ENCODE measurements at places on chromosomes 3 and 15.

DNA sequence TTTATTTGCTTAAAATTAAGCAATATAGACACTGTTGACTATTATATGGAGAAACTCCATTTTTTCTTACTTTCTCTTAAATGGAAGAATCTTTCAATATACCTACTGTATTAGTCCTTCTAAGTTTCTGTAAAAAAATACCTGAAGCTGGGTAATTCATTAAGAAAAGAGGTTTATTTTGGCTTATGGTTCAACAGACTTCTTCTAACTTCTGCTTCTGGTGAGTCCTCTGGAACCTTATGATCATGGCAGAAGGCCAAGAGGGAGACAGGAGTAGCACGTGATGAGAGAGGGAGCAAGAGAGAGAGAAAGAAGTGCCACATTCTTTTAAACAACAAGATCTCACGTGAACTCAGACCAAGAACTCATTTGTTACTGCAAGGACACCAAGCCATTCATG is 573.3 kb downstream of the MCTP2 start:
- DNase-seq: no peak

GRCh38 chr15:56208641-56209155 is 35.0 kb downstream of the RFX7 start:
- DNase-seq: no peak

GRCh38 chr3:52494886-52495495 is at the start of gene STAB1:
Gene STAB1 (plus strand): TSS chr3:52495338. CDS start chr3:52495414, 76 bp downstream.
- DNase-seq: no peak

GRCh38 chr15:43406189-43406588 is 35.3 kb downstream of the TUBGCP4 start:
- DNase-seq: no peak

GRCh38 chr15:22845289-22845900 is 6.9 kb downstream of the NIPA2 start:
- DNase-seq: no peak

GRCh38 chr3:195041871-195042742 is 228.9 kb downstream of the XXYLT1 start:
- DNase-seq: no peak

- no peak for DNase-seq
Measured at GRCh38 chr3:194313560-194314387, 37.4 kb downstream of the CPN2 start.

DNA sequence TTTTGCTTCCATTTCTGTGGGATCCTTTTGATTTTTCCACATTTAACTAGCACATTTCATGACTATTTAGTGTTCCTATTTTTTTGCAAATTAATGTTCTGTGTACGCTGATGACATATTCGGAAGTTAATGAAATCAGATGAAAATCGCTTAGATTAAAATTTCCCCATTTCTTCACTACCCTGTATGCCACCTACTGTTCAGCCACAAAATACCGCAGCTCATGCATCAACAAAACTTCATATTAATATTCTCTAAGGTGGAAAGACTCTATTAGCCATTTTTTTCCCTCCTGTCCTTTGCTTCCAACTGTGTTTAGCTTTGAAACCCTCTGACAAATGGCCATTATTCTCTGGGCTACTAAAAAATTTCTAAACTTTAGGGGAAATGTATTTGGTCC is 300.6 kb downstream of the MECOM start:
- no peak for DNase-seq

GRCh38 chr15:96992817-96993216 is 662.3 kb downstream of the NR2F2 start:
- no peak for DNase-seq

DNA sequence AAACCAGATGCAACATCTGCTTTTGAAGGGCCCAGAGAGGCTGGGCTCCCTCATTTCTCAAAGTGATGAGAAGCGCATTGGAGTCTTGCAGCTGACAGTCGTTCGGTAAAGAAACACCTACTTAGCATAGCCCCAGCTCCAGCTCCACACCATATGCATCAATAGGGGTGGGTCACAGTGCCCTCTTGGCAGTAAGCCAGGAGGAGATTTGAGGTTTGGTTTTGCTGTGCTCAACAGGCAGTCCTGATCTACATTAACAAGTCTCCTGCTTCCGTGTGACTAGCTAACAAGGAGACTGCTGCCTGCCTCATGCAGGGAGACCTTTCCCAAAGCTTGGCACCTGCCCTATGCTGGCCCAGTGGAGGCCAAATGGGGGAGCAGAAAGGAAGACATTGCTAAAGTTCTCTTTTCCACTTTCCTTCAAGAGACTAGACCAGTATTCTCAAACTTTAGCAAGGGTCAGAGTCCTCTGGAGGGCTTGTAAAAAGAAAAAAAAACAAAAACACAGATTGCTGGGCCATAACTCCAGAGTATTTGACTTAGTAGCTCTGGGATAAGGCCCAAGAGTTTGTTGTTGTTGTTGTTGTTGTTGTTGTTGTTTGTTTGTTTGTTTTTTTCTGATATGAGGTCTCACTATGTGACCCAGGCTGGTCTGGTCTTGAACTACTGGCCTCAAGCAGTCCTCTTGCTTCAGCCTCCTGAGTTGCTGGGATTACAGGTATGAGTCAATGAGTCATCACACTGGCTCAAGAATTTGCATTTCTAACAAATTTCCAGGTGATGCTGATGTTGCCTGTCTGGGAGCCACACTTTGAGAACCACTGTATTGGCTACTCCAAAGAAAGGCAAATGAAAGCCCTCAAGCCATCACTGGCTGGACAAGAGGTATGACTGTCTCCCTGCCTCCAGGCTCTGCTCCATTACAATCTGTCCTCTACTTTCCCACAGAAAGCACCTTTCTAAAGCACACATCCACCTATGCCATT is 294.9 kb downstream of the RORA start:
- no peak for DNase-seq

DNA sequence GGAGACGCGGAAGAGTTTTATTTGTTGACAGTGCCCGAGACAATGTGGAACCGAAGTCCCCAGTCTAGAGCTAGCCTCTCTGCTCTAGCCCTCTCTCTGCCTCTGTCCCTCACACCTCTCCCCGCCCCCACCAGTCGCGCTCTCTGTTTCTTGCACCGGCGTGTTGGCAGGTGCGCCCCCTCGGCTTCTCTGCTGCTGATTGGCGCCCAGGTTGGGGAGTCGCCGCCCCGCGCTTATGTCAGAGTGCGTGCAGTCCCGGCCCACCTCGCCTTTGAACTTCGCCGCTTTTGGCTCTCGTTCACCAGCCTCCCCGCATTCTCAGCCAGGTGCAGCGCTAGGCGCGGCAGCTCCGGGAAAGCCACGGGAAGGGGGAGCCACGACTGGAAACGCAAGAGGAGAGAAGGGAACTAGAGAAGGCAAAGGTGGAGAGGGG is at the start of gene SOX14:
Gene SOX14 (plus strand): TSS at position 315 of the 433 bp plus-strand sequence. CDS start 470 bp downstream, outside the sequence.
- no peak for DNase-seq

DNA sequence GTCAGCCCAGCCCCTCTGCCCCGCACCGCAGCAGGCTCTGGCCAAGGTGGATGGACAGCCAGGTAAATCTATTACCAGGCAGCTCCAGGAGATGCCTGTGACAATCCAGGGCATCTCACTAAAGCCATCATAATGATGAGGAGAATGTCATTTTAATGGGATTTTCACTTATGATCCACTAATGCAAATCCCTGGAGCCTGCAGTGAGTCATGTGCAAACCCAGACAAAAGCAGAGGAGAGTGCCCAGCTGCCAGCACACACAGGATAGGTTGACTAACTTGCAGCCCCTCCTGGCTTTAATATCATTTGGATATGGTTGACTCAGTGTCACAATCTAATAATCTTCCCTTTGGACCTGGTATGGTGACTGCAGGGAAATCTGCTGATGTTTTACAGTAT is 206.9 kb upstream of the TRIM42 start:
- no peak for DNase-seq

DNA sequence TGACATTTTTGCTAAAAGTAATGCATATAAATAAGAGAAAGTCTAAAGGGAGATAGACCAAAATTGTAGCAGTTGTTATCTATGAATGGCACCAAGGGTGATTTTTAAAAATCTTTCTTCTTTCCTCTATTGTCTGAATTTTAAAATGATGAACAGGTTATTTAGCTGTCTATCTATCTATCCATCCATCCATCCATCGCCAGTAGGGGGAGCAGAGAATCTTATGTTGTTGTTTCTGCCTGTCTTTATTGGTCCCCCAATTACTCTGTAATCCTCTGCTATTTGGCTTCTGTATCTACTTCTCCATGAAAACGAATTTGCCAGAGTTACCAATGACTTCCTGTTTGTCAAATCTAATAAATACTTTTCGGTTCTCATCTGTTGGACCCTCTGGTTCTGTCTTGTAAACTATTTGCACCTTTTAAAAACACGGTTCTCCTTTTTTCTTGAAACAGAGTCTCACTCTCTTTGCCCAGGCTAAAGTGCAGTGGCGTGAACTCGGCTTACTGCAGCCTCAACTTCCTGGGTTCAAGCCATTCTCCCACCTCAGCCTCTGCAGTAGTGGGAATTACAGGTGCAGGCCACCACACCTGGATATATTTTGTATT is 86.0 kb downstream of the ECT2 start:
- DNase-seq: peak; percentile 29

DNA sequence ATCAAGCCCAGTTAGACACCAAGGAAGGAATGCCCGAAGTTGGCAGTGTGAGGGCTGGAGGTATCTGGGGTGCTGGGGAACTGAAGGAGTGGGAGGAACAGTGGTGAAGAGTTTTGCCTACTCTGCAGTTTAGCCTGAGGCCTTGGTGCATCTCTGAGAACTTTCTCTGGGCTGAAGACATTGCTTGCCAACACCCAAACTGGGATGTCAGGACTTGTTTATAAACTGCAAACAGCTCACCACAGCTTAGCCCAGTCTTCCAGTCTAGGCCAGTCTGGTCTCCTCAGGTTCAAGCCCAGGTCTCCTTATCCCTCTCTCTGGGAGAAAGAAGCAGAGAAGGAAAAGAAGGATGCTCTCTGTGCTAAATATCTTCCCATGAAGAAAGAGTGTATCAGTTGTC is 68.0 kb upstream of the BOC start:
- no peak for DNase-seq

GRCh38 chr3:15631426-15632211 is 30.1 kb downstream of the BTD start:
- no peak for DNase-seq

DNA sequence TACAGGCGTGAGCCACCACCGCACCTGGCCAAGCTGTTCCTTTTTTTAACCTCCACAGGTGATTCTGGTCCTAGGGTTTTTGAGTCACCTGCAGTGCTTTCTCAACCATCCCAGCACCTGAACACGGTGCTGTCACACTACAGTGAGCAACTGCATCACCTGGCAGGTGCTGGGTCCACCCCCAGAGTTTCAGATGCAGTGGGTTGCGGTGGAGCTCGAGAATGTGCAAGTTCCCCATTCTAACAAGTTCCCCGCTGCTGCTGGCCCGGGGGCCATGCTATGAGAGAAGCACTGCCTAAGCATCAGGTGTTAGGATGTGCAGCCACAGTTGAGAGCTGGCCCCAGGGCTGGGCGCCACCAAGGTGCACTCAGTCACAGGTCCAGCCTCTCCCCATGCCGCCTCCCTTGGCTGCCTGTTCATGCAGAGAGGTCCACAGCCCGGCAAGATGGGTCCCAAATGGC is 18.0 kb downstream of the ISG20 start:
- DNase-seq: no peak

DNA sequence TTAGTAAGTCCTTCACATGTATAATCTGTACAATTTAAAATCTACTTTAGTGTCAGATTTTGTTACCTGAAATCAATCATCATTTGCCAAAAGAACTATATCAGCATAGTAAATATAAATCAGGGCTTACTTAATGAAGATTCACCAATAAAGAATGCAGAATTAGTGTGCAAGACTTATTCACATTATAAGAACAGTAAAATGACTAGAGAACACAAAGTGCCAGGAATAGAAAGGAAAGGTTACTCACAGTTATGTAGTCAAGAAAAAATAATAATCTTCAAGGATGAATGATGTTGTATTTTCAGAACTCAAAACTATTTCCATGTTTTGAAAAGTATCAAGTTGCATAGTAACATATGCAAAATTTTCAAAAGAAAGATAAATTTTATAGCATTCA is 891.9 kb downstream of the ROBO1 start:
- DNase-seq: no peak

DNA sequence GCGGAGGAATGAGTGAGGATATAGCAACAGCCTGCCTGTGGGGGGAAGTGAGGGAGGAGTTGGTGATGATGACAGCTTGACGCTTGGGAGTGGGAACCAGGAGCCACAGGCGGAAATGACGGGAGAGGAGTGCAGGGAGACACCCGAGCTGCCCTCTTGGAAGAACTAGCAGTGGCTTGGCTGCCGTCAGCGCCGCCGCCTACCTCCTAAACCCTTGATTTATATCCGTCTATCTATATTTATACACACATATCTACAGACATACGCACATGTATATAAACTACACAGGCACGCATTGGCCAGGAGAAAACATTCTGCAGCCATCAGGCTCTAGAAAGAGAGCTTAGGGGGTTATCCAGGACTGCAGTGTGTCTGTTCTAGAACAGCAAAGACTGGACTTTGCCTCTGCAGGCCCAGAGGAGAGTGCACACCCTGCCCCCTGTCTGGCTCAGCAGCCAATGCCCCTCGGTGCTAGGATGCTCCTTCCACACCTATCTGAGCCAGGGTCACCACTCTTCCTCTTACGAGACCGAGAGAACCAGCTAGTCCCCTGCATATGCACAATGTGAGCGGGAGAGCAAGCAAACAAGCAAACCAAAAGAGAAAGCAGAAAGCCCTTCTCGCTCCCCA is 45.3 kb upstream of the MAGEF1 start:
- no peak for DNase-seq

GRCh38 chr3:46669191-46669999 is 24.1 kb downstream of the ALS2CL start:
- DNase-seq: no peak

- no peak for DNase-seq
Measured at GRCh38 chr3:104989878-104990277, 376.8 kb upstream of the ALCAM start.

GRCh38 chr15:42087926-42088800 is 6.2 kb downstream of the PLA2G4D start:
- DNase-seq: peak; percentile 19

- no peak for DNase-seq
Measured at GRCh38 chr3:72579191-72579580, 269.1 kb downstream of the SHQ1 start.

- no peak for DNase-seq
Measured at GRCh38 chr3:99186016-99186415, 284.5 kb upstream of the DCBLD2 start.

GRCh38 chr3:27935492-27935891 is 213.4 kb upstream of the EOMES start:
- no peak for DNase-seq

GRCh38 chr3:86990012-86990733 is 776 bp downstream of the VGLL3 start:
- peak; percentile 22 for DNase-seq

- peak; percentile 61 for DNase-seq
Measured at GRCh38 chr3:182644790-182645433, 148.4 kb upstream of the ATP11B start.
